ENCODE measurements at places on chromosomes 4 and X.

- no peak for DNase-seq
Measured at GRCh38 chr4:10670321-10670720, 14.2 kb downstream of the CLNK start.

DNA sequence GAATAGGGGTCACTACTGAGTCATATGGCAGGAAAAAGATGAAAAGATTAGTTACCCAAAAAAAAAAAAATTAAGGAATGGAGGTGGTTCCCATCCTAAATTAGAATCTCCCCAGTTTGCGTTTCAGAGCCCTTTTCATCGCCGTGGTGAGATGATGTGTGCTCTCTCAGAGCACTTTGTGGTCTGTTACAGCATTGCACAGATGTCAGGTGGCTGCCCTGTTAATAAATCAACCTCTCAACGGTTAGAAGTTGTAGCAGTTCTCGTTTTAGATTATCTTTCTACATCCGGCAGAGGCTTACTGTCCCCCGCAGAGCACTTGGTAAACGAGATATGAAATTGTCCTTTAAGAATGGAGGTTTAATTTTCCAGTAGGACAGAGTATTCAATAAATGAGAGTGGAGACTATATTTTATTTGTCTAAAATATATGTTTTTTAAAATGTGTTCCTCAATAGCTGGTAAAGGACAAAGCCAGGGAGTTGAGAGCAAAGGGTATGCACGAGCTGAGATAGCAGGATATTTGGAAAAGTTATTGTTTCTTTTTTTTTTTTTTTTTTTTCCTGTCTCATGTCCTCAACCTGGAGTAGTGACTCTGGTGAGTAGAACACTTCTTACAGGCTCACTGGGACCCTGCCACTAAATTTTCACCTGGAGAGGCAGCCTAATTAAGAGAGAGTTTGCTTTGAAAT is 26.9 kb downstream of the AFF1 start:
- no peak for DNase-seq

DNA sequence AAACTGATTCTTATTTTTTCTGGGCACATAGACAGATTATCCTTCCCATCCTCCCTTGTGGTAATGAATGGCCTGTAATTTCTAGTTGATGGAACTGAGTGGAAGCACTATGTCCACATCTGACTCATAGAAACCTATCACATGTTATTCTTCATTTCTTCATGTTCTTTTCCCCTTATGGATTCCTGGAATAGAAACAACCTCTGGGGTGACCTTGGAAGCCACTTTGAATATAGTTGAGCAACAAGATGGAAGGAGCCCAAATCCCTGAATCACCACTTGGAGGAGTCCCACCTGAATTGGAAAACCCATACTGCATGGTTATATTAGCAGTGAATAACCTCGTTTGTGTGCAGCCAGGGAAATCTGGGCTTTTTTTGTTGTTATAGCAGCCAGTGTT is 137.8 kb downstream of the MID1IP1 start:
- no peak for DNase-seq

DNA sequence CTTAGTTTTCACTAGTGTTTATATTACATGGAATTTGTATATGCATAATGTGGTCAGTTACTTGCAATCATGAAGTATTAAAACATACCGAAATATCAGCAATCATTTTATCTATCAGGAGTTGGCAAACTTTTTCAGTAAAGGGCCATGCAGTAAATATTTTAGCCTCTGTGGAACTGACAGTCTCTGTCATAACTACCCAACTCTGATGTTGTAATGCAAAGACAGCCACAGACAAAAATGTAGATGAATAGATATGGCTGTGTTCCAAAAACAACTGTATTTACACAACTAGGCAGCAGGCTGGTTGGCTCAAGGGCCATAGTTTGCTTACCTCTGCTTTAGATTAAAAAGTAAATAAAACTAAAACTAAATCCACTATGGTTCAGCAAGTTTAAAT is 200.2 kb downstream of the HS3ST1 start:
- DNase-seq, result no peak

GRCh38 chr4:1053080-1053661 is 41.7 kb downstream of the FGFRL1 start:
- DNase-seq, result peak; percentile 7

GRCh38 chrX:46589977-46590723 is 16.6 kb downstream of the CHST7 start:
- no peak for DNase-seq

Measured in stimulated activated naive CD8-positive, alpha-beta T cell treated with anti-CD3 and anti-CD28 coated beads, Interleukin-15, amount 100 ng/mL, for 72 hours (primary cell).